ENCODE measurements at places on chromosomes 7 and 10.

GRCh38 chr7:133675510-133676218 lies 422.8 kb downstream of the EXOC4 start:
- DNase-seq: no peak

GRCh38 chr10:70067586-70067985 lies 14.9 kb downstream of the MACROH2A2 start:
- no peak for DNase-seq

GRCh38 chr10:49050906-49051305 lies 64.4 kb downstream of the VSTM4 start:
- DNase-seq: no peak

GRCh38 chr10:8035006-8035640 lies 19.4 kb upstream of the GATA3 start:
- DNase-seq: no peak

DNA sequence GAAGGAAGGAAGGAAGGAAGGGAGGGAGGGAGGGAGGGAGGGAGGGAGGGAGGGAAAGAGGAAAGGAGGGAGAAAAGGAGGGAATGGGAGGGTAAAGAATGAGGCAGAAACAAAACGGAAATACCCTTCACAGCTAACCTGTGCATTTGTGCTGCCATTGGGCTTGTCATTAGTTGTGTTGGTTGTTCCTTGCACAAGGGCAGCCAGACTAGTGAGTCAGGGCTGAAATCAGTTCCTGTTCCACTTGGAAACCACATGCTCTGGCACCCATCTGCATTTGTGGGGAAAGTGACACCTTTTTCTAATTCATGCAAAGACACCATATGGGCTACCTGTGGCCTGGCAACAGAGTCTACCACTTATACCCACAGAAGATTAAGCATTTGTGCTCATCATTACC lies 1004.0 kb upstream of the C7orf33 start:
- DNase-seq: no peak

GRCh38 chr7:38731215-38731614 lies 100.0 kb upstream of the AMPH start:
- DNase-seq: no peak

GRCh38 chr10:89535171-89536012 lies at the start of gene SLC16A12:
TSS of gene SLC16A12 (minus strand) at chr10:89535594. CDS start at chr10:89462578, 73,016 bp downstream.
- DNase-seq: no peak

DNA sequence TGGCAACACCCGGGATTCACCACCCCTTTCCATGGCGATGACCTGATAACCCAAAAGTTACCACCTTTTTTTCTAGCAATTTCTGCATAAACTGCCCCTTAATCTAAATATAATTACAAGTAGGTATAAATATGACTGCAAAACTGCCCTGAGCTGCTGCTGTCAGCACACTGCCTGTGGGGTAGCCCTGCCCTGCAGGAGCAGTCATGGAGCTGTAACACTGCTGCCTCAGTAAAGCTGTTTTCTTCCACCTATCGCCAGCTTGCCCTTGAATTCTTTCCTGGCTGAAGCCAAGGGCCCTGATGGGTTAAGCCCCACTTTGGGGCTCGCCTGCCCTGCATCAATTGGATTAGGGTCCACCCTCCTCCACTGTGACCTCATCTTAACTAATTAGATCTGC lies 368.8 kb downstream of the SFMBT2 start:
- no peak for DNase-seq

- peak; percentile 55 for DNase-seq
Observed at GRCh38 chr10:116287906-116288501, 15.0 kb upstream of the GFRA1 start.

GRCh38 chr10:52672880-52673279 lies 99.7 kb downstream of the MBL2 start:
- no peak for DNase-seq

DNA sequence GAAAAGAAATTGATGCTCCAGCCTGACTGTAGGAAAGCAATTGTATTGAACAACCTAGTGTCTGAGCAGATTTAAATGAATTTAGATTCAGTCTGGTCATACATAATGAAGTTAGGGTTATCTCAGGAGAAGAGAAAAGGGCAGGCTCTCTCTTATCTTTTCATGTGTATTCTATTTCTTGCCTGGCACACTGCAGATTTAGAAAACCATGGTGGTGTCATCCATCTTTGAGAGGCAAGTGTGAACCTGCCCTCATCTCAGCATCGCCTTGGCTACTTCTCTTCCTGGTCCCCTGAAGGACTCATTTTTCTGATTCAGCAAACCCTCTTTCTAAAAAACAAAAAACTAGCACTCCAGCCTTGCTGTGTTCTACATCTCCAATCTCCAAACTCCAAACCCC lies 137.7 kb downstream of the LRRC4 start:
- no peak for DNase-seq

GRCh38 chr7:76057813-76058145 lies 9.9 kb downstream of the MDH2 start:
- DNase-seq: no peak

DNA sequence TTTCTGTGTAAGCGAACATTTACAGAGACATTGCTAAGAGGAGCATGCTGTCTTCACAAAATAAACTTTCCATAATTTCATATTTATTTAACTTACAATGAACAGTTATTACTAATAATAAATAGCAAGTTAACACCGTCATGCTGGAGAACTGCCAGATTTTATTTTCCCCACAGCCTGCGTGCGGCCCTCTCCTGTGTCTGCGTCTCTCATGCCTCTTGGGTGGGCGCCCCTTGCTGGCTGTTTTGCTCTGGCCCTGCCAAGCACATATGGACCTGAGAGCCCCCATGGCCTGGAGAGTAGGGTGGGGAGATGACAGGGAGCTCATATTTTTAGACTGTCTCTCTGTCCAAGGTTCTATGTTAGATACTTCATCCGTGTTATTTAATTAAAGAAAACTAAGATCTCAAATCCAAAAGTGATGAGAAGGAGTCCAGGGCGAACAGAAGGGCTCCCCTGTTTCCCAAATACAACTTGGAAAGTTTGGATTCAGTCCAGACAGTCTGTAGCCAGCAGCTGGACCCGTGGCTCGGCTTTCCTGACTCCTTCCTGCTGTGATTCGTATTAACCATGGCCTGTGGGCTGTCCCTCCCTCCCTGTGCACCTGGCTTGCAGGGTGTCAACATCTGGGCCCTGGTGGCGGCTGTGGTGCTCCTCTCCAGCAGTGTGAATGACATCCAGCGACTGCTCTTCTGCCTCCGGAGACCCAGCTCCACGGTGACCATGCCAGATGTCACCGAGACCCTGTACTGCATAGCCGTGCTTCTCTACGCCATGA lies 20.5 kb downstream of the FBH1 start:
- no peak for DNase-seq

DNA sequence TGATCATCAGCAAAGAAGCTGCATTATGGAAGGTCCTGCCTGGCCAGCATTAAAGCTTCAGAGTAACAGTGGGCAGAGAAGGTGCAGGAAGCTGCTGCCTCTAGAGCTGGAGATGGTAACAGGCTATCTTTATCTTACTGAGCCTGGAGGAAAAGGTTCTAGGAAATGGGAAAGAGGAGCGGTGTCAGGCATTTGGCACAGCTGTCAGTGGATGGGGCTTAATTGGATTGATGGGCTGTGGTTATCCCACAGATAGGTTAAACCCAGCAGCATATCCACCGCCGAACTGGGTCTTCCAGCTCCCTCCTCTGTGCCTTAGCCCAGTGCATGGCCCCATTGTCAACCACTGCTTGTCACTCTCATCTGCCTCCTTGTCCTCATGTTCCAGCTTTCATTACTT lies 127.6 kb downstream of the CCNY start:
- no peak for DNase-seq

DNA sequence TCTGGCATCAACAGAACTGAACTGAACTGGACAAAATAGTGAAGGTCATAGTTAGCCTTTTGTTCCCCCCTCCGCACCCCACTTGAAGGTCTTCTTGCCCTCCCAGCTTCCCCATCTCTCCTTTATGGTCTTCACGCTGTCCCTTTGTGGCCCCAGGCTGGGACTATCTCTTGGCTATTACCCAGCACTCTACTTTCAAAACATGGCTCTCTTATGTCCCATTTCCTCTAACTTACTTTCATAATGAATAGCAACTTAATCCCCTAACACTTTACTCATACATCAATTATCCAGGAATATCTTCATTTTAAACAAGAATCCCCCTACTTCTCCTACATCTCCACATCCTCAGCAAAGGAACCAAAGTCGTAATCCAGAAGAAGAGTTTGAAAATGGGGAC lies 135.3 kb upstream of the ITGB1 start:
- no peak for DNase-seq

GRCh38 chr7:157027568-157028198 lies 17.2 kb upstream of the MNX1 start:
- no peak for DNase-seq

DNA sequence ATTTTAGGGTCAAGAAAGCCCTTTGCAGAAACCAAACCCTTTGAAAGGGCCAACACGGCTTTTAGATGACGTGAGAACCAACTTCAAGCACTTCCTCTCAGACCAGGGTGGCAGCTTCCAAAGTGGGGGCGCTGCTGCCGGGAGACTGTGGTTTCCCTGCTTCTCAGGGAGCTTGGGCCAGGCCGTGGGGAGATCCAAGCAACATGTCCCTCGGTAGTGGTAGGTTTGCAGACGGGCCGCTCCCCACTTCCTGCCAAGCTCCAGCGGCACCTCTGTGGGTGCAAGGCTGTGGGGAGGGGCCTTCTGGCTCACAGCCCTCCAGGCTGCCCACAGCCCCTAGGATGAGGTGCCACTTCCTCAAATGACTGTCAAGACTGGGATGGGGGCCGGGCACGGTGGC lies 132.4 kb downstream of the FAM53B start:
- no peak for DNase-seq

DNA sequence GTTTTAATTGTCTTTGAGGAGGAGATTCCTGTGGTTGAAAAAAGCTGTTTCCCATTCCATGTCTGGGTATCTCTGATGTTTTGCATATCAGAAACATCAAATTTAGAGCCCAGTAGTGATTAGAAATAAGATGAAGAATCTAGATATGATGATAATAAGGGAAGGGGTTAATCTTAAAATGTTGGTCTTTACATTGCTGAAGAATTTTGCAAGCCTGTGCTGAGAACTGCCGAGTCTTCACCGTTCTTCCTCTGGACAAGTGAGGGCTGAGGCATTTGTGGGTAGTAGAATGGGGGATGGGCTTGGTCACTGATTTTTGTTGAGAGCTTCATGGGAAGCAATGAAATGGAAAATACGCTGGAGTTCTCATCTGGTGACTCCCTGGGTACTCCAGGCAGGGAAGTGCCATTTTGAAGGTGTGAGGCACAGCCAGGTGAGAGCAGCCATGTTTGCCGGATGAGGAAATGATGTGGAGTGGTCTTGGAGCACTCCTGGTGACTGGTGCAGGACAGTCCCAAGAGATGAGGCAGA lies 10.2 kb downstream of the TCF7L2 start:
- no peak for DNase-seq

DNA sequence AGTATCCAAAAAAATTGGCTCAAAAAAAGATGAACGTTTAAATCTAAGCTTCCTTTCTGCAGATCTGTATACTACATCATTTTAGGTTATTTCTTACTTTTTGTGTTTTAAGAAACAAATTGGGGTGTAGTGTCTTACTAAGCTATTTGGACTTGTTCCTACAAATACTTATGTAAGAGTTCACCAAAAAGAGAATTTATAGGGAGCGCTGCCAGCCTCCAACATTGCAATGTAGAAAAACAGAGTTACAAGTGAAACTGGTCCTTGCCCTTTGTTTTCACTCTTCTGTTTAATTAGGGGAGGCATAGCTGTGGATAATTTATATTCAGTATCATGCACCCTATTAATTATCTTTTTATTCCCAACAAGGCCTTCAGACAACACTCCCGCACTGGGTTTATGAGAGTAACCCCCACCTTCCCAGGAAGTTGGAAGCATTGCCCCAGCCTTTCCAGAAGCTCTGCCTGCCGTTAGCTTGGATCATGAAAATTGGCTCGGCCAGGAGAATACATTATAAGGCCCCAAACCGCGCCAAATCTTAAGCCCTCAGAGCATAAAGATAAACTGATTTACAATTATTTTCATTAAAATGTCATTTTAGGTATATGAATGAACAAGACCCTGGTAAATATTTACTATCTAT lies 261.8 kb upstream of the KLF6 start:
- no peak for DNase-seq

DNA sequence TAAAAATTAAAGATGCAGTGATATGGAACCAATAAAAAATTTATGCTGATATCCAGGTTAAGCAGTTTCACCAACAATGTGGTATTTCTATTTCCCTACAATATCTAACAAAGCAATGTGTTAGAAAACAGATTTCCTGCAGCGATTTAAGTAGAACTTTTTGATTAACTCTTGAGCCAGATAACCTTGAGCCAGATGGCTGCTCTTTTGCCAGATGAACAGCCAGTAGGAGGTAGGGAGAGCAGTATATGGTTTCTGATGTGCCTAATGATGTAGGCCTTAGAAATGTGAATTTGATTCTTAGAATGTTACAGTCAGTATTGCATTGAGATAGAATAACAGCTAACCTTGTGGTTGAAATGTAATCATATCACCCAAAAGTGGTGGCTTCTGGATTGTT lies 31.1 kb downstream of the STAMBPL1 start:
- no peak for DNase-seq

GRCh38 chr10:10043083-10043482 lies 974.6 kb upstream of the CELF2 start:
- DNase-seq: no peak

DNA sequence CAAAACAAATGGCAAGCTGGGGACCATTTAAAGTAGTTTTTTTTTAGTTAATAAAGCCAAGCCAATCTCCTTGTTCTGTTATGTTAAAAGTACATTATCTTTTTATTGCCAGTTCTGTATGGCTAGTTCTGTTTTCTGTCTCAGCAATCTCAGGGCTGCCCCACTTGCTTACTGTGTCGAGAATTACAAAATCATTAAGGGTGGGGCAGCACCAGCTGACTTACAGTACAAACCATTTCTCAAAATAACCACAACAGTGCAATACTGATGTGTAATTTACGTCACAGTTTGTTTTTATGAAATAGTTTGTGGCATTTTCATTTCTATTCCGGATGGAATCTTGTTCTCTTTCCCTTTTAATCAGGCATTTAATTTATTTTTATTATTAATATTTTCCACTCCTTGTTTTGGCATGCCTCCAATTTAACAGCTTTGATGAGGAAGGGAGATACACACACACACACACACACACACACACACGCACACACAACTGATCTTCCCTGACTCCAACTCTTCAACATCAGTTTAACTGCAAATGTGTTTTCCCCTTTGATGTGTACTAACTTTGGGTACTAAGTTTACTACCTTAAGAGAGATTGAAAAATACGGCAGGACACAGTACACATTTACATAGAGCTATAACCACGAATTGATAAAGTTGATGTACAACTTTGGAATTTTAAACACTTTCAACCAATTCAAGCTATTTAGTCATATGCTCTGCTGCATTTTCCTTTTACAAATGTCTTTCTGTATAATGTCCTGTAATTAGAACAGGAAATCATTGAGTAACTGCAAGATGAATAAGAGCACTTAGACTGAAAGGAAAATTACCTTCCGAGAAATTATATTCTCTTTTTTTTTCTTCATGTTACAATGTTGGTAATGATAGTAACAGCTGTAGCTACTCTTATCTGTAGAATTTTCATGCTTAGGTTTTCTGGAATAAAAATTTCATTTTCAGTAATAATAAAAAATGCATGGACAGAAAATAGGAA lies 91.5 kb downstream of the ARID5B start:
- DNase-seq: no peak
